ENCODE measurements at places on chromosomes 6 and 20.

- DNase-seq = no peak
Observed at GRCh38 chr20:33948480-33948879, 45.2 kb upstream of the RALY start.

GRCh38 chr20:20417876-20418676 is 50.2 kb downstream of the INSM1 start:
- no peak for DNase-seq

DNA sequence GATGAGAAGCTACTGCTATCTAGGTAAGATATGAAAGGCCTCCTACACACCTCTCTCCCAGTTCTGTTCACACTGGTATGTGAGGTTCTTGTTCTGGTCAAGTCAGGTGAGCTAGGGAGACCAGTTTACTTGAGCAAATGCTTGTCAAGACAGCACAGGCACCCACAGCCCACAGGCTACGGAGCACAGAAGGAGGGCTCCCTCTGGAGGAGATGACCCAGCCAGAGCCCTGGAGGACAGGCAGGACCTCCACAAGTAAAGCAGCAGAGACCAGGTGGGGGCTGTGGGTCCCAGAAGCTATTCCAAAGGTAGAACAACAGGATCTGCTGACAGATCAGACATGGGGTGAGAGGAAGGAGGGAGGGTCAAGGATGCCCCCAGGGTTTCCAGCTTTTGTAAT is 13.2 kb downstream of the MMP24OS start:
- DNase-seq = no peak

GRCh38 chr20:42281801-42282200 is 663.6 kb upstream of the CHD6 start:
- DNase-seq = no peak

DNA sequence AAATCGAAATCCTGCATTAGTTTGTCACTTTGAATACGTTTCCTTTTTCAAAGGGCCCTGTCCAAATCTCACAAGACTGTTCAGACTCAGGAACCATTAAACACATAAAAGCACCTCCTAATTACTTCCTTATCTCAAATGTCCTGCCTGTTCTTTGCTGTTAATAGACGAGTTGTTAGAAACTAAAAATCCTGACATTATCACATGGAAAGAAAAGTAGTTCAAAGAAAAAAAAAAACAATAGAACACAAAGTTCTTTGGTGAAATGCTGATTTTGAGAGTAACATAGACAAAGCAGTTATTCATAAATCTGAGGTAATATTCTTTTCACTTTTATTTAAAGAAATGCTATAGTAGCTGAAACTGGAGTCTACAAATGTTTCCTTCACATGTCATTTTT is 12.1 kb upstream of the TAB2 start:
- no peak for DNase-seq

DNA sequence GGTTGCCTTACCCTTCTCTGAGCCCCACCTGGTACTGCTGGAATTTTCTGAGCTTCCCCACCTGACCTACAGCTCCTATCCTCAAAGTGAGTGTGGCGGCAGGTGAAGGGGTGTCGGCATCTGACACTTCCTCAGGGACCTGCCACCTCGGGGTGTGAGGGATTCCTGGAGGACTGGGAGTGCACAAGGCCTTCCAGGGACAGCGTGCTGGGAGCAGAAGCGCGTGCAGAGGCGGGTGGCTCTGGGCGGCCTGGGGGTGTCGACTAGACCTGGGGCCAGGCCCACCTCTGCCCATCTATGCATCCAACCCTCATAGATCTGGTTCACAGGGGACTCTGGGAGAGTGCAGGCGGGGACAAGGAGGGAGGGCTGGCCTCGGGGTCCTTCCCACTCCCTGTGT is 7.8 kb downstream of the DLGAP4 start:
- DNase-seq = no peak

DNA sequence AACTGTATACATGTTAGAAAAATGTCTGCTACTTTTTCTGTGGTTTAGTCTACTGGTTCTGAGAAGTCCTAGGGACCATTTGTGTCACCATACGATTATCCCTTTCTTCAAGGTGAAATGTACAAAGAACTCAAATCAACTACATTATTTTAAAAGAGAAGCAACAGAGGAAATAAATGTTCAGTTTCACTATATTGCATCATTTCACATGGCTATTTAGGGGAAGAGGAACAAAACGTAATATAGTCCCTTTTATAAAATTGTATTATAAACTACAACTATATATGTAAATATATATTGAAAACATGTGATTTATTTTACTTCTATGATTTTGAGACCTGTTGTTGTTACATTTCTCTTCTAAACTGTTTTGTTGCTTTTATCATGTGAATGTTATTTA is 1308.0 kb downstream of the EPHA7 start:
- no peak for DNase-seq

GRCh38 chr6:89021629-89022028 is 58.2 kb upstream of the RNGTT start:
- DNase-seq = no peak
